Stimulated activated CD4-positive, alpha-beta T cell treated with anti-CD3 and anti-CD28 coated beads, Interleukin-4, amount 100 ng/mL, for 48 hours (primary cell): ENCODE measurements at places on chromosomes 11 and 22.

- no peak for DNase-seq
These were observed at the start of gene KCNK7 for GRCh38 chr11:65595543-65596281. Gene KCNK7, minus strand, starts transcription at chr11:65595800. Its CDS starts 28 bp downstream, at chr11:65595772.

DNA sequence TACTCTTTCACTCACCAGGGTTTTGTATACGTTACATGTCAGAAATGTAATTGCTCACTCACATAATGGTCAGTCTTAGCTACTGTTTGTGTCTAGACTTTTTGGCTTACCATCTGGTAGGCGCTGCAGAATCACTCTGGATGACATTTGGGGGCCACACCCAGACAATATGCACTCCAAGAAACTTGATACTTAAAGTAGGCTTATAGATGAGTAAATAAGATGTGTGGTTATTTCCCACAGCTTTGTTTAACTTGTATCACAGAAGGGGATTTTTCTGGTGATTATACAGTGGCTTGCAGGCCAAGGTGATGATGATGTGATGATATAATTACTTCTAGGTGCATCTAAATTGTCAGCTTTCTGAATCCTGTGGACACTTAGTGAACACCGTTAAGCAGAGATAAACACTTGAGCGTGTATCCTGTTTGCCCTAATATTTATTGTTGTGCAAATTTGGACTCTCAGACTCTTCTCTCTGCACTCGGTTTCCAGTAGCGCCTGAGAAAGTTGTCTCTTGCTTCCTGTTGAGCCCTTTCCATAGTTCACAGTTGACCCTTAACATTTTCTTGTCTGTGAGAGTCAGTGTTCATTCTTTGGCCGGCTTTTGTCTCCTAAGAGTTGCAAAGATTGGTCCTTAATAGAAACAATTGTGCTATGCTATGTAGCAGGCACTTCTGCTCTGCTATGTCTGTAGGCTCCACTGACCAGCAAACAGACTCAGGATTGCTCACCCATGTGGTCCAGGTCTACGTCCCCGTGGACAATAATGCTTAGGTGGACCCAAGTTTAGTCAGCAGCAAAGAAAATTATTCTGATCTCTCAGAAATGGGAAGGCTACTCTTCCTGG is 89.3 kb downstream of the PRR5L start:
- DNase-seq: no peak

- no peak for DNase-seq
These were observed 1511.2 kb downstream of the FAM181B start for GRCh38 chr11:81222491-81222890.

DNA sequence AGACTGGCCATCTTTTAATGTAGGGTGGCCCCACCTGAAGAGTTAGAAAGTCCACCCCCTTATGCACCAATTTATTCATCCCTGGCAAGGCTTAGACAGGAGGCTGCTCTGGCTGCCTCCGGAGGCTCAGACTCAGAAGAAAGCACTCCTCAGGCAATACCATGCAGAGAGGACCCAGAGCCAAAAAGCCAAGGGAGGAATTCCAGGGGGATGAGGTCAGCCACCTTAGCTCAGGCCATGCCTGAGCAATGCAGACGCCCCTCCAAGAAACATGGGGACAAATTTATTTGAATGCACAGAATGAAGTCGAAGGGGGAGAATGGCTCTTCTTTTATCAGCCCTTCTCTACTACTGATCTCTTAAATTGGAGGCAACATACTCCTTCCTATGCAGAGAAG is 39.7 kb upstream of the GLYAT start:
- no peak for DNase-seq

GRCh38 chr11:830295-831117 is 2.2 kb upstream of the CD151 start:
- DNase-seq: peak; percentile 48

DNA sequence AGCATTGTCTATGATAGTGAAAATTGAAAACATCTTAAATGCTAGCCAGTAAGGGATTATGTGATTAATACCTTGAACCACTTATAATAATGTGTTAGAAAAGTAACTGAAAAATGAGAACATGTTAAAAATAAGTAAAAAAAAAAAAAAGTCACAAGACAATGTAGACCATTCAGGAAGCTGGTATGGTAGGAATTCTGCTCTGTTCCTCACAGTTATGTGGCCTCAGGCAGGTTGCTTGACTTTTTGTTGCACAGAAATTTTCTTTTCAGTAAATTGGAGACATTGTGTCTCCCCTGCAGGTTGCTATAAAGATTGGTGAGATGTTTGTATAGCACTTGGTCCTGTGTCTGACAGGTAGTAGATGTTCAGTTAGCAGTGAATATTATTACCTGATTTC is 17.3 kb upstream of the PLET1 start:
- DNase-seq: no peak

GRCh38 chr11:124760205-124760652 is 1.9 kb downstream of the ESAM start:
- DNase-seq: no peak

GRCh38 chr11:130464291-130464812 is 15.9 kb downstream of the ADAMTS15 start:
- no peak for DNase-seq

DNA sequence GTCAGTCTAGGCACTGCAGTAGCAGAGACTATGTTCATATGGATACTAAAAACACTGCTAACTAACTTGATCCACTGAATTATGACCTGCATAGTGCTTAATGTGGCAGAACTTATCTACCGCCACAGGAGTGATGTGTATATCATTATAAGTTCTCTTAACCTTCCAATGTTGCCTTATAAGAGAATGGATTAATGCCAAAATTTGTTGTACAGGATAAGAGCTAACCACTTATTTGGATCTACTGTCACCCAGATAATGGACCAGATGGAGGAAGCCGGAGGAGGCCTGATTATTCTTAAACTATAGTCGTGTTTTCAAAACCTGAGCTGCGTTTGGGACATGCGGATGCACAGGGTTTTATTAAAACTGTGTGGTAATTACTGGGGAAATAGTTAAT is 1.9 kb upstream of the OR51B4 start:
- no peak for DNase-seq

- DNase-seq: no peak
These were observed 42.2 kb upstream of the BLID start for GRCh38 chr11:122158171-122158570.

DNA sequence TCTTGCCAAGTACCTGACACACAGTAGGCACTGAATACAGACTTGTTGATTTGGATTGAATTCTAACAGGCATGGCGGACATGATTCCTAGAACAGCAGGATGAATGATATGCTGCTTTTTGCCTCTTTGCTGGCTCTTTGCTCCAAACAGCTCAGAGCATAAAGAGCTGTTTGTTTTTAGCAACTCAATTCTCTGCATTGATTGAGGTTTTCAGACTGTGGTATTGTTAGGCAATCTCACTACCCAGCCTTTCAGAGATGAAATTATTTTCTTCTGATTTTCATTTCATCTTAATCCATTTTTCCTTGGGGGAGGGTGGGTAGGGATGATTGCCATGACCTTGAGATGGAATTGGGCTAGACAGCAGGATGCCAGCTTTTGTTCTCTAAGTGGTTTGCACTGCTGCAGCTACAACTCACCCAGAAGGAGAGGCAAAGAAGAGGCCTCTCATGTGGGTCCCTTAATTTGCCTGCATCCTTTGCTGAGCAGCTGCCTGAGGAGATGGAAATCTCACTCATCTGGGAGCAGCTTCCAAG is 20.5 kb downstream of the COA4 start:
- DNase-seq: no peak

GRCh38 chr11:132888226-132888625 is 644.1 kb downstream of the OPCML start:
- no peak for DNase-seq

DNA sequence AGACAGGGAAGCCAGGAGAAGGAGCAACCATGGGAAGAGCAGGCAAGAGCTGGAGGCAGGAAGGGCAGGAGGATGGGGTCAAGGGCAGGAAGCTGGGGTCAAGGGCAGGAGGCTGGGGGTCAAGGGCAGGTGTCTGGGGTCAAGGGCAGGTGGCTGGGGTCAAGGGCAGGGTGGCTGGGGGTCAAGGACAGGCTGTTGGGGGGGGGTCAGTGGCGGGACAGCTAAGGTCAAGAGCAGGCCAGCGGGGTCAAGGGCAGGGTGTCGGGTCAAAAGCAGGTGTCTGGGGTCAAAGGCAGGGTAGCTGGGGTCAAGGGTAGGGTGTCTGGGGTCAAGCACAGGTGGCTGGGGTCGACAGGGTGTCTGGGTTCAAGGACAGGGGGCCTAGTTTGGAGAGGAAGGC is 24.2 kb downstream of the CPT1A start:
- no peak for DNase-seq

GRCh38 chr11:81888391-81888790 is 845.3 kb downstream of the FAM181B start:
- DNase-seq: no peak

- no peak for DNase-seq
These were observed 129.0 kb upstream of the PARVA start for GRCh38 chr11:12248330-12248729.
